ENCODE measurements at places on chromosomes 16 and 17.

DNA sequence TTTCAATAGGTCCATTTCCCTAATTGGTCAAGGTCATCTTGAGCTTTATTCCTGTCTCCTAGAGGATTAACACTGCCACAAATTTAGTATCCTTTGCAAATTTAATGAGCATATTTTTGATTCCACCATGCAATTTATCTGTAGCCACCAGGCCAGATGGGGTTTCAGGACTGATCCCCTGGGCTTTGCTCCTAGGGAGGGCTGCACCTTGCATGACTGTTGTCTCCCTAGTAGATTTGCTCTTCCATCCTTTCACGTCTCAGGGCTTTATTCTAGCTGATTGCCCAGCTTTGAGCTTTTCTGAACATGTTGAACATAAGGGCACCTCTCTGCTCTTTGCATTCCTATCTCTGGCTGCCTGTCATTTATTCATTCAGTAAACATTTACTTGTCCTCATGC, 7.7 kb upstream of the KCNH6 start:
- no peak for DNase-seq

DNA sequence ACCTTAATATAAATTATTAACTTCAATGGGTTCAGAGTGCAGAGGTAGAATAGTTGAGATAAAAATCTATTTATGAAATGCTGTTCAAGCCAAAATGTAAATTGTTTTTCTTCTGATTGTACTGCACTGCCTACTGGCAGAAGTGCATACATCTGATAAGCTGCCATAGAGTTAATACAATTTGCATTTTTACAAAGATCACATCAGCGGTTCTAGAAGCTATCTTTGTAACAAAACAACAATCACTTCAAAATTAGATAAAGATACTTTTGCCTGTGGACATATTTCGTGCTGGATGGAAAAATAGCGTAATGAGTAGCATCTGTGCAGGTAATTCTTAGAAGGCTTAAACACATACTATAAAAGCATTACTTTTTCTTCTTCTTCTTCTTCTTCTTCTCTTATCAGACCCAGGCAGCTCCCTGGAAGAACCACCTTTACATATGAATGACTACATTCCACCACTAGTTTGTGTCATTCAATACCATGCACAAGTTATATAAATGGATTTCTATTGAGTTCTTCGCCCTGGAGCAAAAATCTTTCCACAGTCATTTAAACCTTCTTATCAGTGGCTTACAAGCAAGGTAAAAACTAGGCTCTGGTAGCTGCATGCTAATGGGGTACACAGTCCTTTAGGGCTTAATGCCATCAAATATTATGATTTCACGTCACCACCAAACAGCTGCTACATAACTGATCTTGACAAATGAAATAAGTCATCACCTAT, 47.0 kb downstream of the SYNRG start:
- DNase-seq: no peak

GRCh38 chr17:41496803-41497484, 7.2 kb upstream of the KRT36 start:
- peak; percentile 85 for DNase-seq

DNA sequence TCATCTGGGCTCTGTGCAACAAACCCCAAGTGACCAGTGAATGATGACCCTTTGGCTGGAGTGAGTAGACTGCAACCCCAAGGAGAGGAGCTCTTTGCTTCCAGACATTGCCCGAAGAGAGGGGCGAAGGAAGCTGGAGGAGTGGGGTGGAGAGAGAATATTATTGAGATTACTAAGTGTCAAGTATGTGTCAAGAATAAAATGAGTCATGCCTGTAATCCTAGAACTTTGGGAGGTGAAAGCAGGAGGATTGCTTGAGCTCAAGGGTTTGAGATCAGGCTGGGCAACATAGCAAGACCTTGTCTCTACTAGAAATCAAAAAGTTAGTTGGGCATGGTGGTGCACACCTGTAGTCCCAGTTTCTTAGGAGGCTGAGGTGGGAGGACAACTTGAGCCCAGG, 142.0 kb upstream of the CCL2 start:
- no peak for DNase-seq

DNA sequence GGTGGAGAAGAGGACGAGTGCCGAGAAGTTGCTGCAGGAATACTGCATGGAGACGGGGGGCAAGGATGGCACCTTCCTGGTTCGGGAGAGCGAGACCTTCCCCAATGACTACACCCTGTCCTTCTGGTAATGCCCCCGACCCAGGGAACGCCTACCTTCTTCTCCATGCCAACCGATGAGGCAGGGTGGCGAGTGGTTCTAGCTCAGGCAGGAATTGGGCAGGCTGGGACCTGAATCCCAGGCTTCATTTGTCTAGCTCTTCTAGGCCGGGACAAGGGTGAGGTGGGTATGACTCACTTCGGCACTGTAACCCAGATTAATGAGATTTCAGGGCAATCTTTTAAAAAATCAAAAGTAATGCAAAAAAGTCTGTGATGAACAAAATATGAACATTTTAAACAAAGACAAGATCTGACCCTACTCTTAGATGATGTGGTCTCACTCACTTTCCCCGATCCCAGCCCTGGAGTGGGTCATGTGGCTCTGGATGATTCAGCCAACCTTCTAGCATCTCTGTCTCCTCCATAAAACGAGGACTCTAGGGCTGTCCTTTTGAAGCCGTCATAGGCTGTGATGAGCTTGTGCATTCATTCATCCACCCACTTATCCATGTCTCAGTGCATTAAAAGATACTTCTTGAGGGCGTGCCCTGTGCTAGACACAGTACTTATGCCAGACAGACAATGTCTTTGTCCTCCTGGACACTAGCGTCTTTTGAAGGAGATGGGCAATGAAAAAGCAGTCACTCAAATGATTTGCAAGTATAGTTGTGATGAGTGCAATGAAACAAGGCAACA, 102.6 kb downstream of the SDR42E1 start:
- no peak for DNase-seq

- no peak for DNase-seq
Measured at GRCh38 chr17:69567130-69567529, 152.6 kb downstream of the MAP2K6 start.

GRCh38 chr17:37521821-37522220, 32.1 kb downstream of the DUSP14 start:
- no peak for DNase-seq

- DNase-seq: peak; percentile 79
Measured at GRCh38 chr16:1772908-1773702, at the start of gene MRPS34. Gene MRPS34 (minus strand): TSS chr16:1773134. CDS start chr16:1773119, 15 bp downstream.

DNA sequence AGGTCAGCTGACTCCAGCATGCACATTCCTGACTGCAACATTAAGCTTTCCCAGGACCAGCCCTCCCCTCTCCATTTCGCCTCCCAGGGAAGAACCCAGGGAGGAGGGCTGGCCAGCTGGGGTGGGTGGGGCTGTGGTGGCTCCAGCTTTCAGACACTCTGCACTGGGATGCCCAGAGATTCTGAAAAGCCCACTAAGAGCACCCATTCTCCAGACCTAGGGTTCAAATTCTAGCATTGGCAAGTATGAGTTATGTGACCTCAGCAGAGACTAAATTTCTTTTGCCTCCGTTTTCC, 7.8 kb downstream of the DLX3 start:
- DNase-seq: no peak

DNA sequence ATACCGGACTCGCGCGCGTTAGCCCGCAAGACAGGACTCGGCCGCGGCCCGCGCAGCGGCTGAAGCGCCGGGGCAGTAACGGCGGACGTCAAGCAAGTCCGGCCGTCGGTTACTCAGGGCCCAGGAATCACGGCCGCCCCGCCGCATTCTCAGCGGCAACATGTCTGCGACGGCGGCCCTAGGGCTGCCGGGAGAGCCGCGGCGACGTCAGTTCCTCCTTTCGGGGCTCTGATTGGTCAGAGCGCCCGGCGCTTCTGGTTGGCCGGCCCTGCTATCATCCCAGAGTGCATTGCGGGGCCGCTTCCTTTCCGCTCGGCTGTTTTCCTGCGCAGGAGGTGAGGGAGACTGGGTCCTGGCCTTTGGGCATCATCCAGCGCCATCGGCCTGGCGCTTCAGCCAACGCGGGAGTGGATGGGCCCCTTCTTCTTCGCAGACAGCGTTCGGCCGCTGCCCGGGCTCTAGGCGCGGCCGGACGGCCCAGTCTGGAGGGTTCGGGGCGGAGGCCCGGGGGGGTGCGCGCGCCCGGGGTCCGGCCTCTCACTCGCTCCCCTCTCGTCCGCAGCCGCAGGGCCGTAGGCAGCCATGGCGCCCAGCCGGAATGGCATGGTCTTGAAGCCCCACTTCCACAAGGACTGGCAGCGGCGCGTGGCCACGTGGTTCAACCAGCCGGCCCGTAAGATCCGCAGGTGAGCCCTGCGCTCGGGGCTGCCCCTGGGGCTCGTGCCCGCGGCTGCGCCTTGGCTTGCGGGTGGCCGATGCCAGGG, at the start of gene RPL13:
TSS of gene RPL13 (plus strand) at position 305 of the 764 bp plus-strand sequence. CDS start at position 583, 278 bp downstream.
- DNase-seq: peak; percentile 96

DNA sequence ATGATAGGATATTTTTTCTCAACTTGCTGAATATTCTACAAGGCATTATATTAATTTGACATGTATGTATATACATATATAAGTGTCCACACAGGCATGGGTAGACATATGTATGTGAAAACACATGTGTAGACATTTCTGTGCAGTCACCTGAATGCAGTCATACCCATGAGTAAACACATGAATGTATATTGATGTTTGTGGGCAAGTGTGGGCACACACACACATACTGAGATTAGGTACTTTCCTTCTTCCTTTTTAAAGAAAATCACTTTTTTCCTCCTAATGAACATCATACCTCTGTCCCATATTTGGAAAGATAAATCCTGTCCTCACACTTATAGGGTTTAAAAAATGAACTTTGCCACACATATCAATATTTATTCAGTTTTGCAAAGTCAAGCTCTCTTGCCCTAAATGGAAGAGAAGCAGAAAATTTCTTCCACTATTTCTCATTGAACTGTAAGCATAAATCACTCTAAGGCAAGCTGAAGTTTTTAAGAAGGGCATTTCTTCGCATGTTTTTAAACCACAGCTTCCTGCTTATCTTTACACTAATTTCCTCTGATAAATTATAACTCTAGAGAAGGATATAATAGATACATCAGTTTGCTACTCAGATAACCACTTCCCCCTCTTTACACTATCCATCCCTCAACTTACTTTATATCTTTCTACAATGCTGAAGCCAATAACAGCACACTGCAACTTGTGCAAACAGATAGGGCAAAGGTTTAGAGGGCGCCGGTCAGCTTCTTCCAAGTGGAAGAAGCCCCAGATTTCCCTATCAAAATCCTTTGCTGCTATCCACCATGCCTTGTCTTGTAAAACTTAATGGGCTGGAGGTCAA, 49.6 kb upstream of the LRRC37A3 start:
- no peak for DNase-seq

DNA sequence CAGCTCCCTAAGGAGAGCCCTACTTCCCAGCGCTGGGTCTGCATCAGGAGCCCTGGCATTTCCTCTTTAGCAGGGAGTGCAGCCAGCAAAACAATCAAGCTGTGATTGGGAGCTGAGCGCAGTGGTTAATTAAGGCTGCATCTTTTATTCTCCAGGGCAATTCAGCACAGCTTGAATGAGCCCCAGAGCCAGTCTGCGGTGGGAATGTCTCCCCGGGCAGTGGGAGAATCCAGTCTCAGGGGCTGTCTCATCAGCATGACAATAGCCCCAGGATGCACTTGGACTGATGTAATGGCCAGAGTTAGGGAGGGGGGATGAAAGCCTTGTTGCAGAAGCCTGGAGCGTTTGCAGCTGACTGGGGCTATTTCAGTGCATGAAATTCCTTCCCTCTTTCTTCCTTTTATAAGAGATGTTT, 292.6 kb upstream of the SOX9 start:
- no peak for DNase-seq
